Right renal pelvis (tissue), 4 donors: ENCODE measurements at places on chromosomes 5 and 9. TPM values are rescaled to one million over a fixed set of nuclear protein-coding genes. Genes with fewer than 3 reads are reported as not detected.

- DNase-seq = no peak
Measured at GRCh38 chr9:78835928-78836450, 539.1 kb downstream of the PSAT1 start.

- DNase-seq = no peak
Measured at GRCh38 chr9:78893774-78894401, 597.0 kb downstream of the PSAT1 start.

GRCh38 chr9:33946779-33947535 lies 101.7 kb downstream of the UBAP2 start:
- no peak for DNase-seq

GRCh38 chr5:38608874-38609273 lies 52.4 kb upstream of the LIFR start:
- no peak for DNase-seq

DNA sequence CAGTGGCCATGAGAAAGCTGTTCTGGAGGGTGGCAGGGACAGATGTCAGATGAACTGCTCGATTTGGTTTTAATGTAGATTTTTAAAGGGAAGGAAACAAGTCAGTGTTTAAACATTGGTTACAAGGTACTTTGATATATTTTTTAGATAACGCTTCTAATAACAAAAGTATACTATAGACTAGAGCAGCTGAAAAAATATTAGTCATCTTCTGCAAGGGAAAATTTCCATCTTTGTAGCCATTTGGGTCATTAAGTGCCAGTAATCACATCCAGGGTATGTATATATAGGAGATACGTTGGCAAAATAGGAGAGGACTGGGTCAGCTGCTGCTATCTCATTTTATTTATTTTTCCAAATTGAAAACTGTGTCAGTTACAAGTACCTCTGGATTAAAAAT lies 69.0 kb downstream of the SV2C start:
- DNase-seq = no peak

GRCh38 chr9:107874591-107875369 lies 385.2 kb upstream of the KLF4 start:
- no peak for DNase-seq

- no peak for DNase-seq
Measured at GRCh38 chr5:31755676-31756230, 116.8 kb downstream of the PDZD2 start.

- no peak for DNase-seq
Measured at GRCh38 chr9:136302527-136302926, 1.4 kb downstream of the CCDC187 start.

GRCh38 chr5:90912476-90912875 lies 353.9 kb downstream of the ADGRV1 start:
- no peak for DNase-seq

- no peak for DNase-seq
Measured at GRCh38 chr5:54344653-54345052, 34.3 kb upstream of the ARL15 start.

DNA sequence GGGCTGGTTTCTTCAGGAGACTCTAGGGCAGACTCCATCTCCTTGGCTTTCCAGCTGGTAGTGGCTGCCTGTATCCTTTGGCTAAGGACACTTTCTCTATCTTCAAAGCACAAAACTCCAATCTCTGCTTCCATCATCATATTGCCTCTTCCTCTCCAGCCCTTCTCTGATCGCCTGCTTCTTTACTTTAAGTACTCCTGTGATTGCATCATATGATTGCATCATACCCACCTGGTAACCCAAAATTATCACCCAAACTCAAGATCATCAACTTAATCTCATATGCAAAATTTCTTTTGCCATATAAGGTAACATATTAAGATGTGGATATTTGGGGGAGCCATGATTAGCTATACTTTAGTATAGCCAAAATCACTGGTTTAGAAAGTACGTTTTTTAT lies 1092.6 kb upstream of the CDH6 start:
- DNase-seq = no peak

GRCh38 chr9:125513303-125513667 lies 193.7 kb downstream of the MAPKAP1 start:
- DNase-seq = no peak

DNA sequence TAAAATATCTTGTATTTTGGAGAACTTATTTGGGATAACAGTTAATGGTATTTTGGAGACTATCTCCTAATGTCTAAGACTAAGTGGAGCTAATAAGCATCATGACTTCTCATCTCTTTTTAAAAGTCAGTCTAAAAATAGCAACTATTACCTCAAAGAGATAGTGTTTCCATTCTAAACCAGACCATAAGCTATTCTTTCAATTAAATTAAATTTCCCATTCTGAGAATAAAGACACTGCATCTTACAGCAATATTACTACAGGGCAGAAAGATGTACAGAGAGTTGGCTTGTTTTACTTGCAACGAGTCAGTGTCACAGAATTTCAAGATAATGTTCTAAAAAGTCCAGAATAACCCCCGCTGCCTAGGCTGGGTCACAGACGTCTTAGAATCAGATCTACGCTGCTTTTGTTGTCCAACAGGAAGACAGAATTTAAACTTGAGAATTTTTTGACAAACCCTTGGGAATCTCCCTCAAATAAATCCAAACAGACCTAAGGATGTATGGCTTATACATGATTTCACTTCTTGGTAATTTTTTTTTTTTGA lies 98.9 kb downstream of the USP20 start:
- no peak for DNase-seq

DNA sequence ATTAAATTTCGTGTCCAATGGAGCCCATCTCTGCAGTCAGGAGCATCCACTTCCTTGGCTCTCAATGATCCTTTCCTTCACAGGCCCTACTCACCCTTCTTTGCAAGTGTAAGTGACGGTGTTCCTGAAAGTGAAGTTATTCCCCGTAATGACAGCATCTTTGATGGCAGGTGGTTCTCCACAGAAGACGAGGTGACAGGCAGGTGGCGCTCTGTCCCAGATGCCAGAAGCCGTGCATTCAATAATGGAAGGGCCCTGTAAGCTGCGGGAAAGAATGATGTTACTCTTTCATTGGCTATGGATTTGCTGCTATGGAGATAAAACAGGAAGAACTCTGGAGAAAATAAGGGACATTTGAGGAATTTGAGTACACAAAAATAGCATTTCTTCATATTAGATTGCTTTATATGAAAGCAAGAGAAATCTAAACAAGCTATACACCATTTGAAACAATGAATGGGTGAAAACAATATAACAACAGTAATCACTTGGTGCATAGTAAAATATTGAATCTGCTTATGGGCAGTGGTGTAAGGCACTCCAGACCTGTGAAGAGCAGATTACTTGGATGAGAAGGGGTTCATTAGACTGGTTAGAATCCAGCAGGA lies 89.9 kb upstream of the TXNDC8 start:
- DNase-seq = no peak

DNA sequence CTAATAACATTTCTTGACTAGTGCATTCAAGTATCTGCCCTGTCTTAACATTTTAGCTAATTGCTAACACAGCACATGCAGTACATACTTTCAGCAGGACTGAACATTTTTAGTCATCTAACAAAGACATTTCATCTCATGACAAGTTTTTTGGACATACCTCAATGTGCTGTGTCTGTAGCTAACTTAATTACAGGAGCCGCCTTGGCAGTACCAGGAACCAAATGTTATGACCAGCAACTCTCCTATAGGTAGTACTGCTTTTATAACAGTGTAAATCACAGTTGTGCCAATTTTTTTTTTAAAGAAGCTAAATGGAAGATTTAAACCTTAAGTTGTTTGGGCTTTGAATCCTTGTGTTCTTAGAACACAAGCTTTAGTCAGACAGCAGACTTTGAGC lies 99.4 kb upstream of the SAP30L start:
- no peak for DNase-seq

- DNase-seq = no peak
Measured at GRCh38 chr5:124908581-124909451, 162.4 kb upstream of the ZNF608 start.

DNA sequence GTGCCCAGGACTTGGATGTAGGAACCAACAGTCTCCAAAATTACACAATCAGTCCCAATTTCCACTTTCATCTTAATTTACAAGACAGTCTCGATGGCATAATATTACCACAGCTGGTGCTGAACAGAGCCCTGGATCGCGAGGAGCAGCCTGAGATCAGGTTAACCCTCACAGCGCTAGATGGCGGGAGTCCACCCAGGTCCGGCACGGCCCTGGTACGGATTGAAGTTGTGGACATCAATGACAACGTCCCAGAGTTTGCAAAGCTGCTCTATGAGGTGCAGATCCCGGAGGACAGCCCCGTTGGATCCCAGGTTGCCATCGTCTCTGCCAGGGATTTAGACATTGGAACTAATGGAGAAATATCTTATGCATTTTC lies 837 bp downstream of the PCDHB2 start:
- no peak for DNase-seq

GRCh38 chr5:38023799-38024198 lies 184.0 kb upstream of the GDNF start:
- DNase-seq = no peak

DNA sequence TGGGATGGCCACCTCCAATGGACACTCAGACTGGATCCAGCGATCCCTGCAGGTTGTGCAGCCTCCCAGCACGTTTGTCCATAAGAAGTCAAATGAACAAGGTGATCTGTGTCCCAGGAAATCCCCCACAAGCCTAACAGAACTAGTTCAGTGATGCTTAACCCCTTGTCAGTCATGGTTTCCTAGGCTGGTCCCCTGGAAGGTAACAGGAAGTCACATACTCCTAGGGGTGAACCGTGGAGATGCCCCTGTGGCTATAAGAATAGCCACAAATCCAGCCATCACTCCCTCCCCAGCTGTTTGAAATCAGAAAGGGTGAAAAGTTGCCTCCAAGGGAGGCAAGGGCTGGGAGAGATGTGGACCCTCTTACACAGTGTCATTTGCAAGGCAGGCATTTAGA lies 22.5 kb downstream of the PAX5 start:
- no peak for DNase-seq

GRCh38 chr9:130391866-130392265 lies 52.9 kb upstream of the ASS1 start:
- DNase-seq = no peak

GRCh38 chr9:108743901-108744371 lies 111.8 kb downstream of the ACTL7B start:
- peak; percentile 44 for DNase-seq

Gene ZDHHC11
- polyA plus RNA-seq = 6.9 TPM

Gene DEPDC1B
- polyA plus RNA-seq = 27.6 TPM

Gene MEIKIN
- polyA plus RNA-seq = 0.17 TPM

Gene CDC25C
- polyA plus RNA-seq = 7.0 TPM

Gene DNAI1
- polyA plus RNA-seq = 2.0 TPM

Gene PHYKPL
- polyA plus RNA-seq = 62.8 TPM

Gene TMCO6
- 16.2 TPM for polyA plus RNA-seq

Gene CD74
- 300 TPM for polyA plus RNA-seq

Gene SPINK13
- not detected for polyA plus RNA-seq

Gene IFNA16
- not detected for polyA plus RNA-seq
